NCI-H1105 (cell line): ENCODE measurements at places on chromosomes 3 and 15.
A peak's percentile ranks its signal among the peaks of the same experiment; 100 is the strongest.

- DNase-seq: no peak
Measured at GRCh38 chr3:50563867-50564266, 3.7 kb downstream of the C3orf18 start.

DNA sequence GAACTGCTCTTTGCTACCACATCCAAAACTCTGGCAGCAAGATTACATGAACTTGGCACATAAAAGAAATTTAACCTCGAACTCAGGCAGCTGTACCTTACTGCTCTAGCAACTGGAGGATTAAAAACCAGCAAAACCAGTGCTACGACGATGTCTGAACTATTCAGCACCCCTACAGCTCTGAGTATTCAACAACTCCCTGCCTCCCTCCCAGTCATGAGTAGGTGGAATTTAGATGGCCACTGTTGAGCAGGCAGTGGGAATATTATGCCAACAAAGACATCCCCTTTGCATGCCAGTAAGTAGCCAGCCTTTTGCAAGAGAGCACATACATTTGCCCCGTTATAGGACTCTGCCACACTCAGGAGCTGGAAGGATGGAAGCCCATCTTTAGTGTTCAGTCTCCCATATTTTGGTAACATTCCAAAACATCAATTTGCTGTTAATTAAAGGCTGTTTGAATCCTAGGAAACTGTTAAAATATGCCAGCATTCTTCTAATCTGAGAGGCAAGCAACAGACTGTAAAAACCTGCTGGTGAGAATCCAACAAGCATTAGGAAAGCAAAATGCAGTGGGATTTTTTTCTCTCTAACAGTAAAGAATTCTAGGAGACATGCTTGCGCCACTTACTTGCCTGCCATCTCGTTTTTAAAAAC, 85.4 kb downstream of the ZNF385D start:
- no peak for DNase-seq

DNA sequence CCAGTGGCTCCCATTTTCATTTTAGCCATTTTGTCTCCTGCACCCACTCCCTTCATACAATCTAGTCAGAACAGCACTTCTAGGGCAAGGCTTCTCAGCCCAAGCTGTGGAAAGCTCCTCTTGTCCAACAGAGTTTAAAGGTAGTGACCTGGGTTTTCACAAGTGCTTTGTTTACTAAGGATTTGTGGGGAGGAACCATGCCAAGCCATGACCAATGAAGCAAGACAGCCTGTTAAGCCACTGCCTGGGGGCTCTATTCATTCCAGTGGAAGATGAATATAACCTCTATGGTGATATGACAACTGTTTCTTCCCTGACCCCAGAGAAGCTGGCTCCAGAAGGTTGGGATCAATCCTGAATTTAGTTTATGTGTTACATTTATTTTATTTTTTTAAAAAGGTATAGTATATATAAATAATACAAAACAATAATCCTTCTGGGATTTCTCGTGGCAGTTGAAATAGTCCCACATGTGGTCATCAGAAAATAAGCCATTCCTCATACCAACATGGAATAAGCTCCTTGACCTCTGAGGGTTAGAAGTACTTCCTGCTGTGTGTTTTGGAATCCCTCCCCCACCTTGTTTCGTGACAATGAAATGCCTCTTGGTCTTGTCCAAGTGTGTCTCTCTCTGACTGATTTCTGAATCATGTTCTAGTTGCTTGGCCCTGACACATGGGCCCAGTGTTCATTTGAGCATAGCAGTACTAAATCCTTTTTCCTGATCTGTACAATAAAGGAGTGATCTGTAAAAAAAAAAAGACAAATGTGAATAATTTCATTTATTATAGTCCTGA, 13.3 kb upstream of the THUMPD3 start:
- DNase-seq: no peak

DNA sequence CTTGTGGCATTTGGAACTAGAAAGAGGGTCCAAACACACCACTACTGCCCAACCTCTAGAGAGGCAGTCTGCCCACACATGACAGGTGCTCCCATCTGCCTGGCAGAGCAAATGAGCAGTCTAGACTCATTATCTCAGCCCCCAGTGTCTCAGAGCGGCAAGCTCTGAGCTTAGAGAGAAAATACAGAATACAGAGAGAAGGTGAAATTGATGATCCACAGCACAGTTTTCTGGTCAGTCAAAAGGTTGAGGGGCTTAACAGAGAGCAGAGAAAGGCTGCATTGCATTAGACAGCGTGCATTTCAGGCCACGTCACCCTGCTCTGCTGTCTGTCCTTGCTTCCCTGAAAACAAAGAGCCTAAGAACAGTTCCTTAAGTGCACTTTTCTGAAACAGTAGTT, 135.1 kb downstream of the KCNMB2 start:
- DNase-seq: no peak

DNA sequence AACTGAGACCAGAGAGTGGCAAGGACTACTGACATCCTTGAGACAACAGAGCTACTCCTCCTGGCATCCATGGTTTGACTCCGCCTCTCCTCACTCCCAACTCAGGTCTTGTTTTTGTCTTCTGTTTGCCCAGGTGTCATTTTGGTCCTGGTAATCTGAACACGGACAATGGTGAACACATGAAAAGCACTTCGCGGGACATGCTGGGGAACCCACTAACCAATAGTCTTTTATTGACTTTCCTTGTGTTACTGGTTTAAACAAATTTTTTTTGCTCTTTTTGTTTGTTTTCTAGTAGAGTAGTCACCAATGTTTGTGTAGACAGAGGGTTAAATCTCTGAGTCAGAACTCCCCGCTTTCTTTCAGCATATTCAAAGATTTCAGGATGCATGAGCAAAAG, 38.4 kb downstream of the LARP6 start:
- DNase-seq: no peak

DNA sequence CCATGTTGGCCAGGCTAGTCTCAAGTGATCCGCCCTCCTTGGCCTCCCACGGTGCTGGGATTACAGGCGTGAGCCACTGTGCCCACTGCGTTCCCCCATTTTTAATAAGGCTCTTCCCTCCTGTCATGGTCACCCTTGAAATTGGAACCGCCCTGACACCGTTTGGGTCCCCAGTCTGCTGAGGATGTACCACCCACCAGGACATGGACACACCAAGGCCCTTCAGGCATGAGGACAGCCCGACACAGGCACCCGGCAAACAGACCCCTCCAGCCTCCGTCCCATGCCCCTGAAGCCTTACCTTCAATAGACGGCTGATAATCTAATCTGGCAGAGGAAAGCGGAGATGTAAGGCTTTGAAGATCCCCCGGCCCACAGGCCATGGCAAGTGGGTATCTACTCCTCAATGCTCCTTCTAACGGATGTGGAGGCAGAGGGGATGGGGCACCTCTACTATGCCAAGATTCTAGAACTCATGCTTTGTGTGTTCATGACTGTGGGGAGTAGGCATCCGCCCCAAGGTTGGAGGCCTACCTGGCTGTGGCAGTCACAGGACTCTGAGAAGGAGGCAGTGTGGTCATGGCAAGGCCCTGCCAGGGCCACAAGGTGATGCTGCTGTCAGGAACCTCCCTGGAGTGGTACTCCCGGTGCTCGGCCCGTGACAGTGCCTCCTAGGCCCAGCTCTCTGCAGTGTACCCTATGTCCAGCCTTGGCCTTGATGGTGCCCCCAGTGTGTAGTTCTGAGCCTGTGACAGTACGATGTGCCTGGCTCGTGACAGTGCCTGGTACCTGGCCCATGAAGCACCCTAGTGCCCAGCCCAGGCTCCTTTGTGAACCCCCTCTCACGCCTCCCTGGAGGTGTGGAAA, 18.6 kb upstream of the PRSS50 start:
- DNase-seq: no peak

GRCh38 chr15:68586274-68586961, 7.6 kb downstream of the CORO2B start:
- DNase-seq: no peak

- no peak for DNase-seq
Measured at GRCh38 chr3:31377045-31377642, 155.6 kb upstream of the STT3B start.

- no peak for DNase-seq
Measured at GRCh38 chr3:178823591-178824246, 247.9 kb downstream of the ZMAT3 start.

GRCh38 chr15:38997841-38998240, 433.2 kb upstream of the RASGRP1 start:
- DNase-seq: no peak

- DNase-seq: peak; percentile 61
Measured at GRCh38 chr15:66253418-66254088, at the start of gene MEGF11. Gene MEGF11 (minus strand): TSS chr15:66253750. CDS start chr15:66128403, 125,347 bp downstream.

DNA sequence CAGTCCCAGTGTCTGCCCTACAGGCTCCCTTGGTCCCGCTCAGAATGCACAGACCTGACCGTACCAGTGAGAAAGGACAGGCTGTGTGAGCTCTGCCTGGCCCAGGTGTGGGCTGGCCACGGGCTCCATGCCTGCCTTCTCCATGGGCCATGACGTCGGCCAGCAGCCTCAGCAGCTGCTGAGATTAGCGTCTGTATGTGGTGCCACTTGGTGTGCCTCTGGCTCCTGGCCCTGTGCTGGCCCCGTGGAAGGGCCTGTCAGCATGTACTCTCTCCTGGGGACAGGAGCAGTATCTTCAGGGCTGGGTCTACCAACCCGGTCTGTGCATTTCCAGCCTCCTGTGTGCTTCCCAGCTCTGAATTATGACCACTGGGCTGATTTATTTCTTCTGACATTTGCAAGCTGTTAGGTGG, 25.7 kb downstream of the KLF13 start:
- no peak for DNase-seq

DNA sequence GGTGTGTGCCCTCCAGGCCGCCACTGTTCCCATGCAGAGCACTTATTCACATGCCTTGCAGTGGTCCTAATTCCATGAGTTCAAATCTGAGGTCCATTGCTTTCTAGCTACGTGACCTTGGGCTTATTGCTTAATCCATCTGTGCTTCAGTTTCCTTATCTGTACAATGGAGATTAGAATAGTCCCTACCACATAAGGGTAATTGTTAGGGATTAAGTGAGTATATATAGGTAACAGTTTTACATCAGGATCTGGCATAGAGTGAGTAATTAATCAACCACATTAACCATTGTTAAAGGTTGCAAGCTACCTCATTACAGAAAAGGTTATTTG, 7.6 kb downstream of the CPN2 start:
- DNase-seq: no peak

- no peak for DNase-seq
Measured at GRCh38 chr3:150235799-150236198, 172.3 kb upstream of the TSC22D2 start.

- no peak for DNase-seq
Measured at GRCh38 chr3:111863942-111864694, 5.1 kb downstream of the PHLDB2 start.

DNA sequence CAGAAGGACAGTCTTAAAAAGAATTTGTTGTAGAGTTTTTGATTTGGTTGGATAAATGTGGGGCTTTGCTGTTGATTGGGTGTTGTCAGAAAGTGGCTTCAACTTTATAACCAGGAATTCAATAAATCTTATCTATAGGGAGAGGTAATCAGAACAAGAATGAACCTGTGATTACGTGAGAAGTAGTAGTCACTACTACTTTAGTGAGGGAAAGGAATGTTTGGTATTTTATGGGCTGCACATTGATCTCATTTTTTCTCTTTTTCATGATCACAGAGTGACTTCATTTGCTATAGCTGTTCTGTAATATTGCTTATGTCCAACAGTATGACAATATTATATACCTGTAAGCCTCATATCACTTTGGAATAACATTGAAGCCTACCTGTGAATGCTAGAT, 485.2 kb upstream of the BCHE start:
- DNase-seq: no peak

- DNase-seq: no peak
Measured at GRCh38 chr15:64970698-64971097, 19.0 kb downstream of the SPG21 start.

- no peak for DNase-seq
Measured at GRCh38 chr3:125022206-125022605, 33.6 kb downstream of the HEG1 start.

DNA sequence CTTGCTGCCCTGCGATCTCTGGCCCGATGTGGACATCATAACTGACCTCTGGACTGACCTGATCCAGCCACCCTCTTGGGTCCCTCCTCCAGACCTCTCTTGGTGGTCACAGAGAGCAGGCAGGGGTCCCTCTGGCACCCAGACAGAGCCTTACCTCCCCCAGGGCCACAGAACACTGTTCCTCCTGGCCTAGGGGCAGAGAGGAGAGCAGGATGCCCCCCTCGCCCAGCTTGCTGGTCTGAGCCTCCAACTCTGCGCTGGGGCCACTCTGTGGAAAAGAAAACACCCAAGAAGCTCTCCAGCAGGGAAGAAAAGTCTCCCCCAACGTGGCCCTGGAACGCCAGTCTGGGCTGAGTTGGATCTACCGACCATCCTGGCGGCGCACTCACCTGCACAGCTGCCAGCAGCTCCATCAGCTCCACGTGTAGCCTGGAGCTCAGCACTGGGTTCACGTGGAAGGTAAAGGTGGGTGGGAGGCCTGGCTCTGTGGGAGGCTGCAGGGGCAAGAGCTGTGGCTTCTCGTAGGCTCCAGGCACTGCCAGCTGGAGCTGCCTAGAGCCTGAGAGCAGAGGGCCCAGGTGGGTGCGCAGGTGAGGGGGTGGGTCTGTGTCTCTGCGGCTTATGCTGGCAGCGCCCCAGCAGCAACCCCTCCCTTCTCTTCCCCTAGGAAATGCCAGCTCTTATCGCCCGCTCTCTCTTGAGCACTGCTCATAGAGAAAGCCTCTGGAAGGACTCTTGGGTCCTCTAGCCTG, 6.0 kb downstream of the PLA2G4F start:
- no peak for DNase-seq
